ENCODE measurements at places on chromosomes 5 and 9.

- DNase-seq, result peak; percentile 98
Observed at GRCh38 chr5:83306572-83307241, 164.8 kb upstream of the VCAN start.

DNA sequence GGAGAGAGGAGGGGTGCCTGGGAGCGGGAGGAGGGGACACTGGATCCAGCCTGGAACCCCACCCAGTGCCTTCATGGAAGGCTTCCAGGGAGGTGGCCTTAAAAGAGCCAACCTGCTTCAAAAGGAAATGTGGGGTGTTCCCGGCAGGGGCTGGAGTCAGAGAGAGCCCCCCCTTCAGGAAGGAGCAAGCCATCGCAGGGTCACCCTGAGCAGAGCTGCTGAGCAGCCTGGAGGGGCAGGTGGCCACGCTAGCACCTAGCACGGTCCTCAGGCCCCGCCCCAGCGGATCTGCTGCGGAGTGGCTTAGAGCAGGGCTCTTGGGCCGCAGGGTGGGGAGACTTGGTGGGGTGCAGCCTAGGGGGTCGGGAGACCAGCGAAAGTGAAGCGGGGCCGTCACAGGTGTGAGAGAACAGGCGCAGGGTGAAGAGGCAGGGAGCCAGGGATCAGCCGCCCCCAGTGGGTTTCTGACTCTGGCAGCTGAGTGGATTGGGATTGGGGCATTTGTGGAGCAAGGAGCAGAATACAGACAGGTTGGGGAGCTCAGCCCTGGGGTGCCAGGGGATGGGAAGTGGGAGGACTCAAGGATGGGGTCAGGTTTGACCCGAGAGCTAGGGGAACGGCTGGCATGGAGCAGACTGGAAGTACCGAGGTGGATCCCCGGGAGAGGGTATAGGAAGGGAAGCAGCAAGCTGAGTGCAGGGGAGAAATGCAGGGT, 1.5 kb downstream of the LCN2 start:
- no peak for DNase-seq

GRCh38 chr5:149450199-149450598, 71.1 kb upstream of the IL17B start:
- no peak for DNase-seq

GRCh38 chr5:32182463-32183063, 8.4 kb upstream of the GOLPH3 start:
- no peak for DNase-seq

GRCh38 chr5:94705427-94705826, 87.0 kb downstream of the SLF1 start:
- no peak for DNase-seq

- DNase-seq, result no peak
Observed at GRCh38 chr5:153824909-153825308, 213.8 kb downstream of the FAM114A2 start.

GRCh38 chr5:72692651-72693442, 123.6 kb upstream of the TNPO1 start:
- no peak for DNase-seq

GRCh38 chr5:1464096-1464446, 18.8 kb upstream of the SLC6A3 start:
- DNase-seq, result no peak

- no peak for DNase-seq
Observed at GRCh38 chr9:95399261-95399660, 81.8 kb upstream of the FANCC start.

DNA sequence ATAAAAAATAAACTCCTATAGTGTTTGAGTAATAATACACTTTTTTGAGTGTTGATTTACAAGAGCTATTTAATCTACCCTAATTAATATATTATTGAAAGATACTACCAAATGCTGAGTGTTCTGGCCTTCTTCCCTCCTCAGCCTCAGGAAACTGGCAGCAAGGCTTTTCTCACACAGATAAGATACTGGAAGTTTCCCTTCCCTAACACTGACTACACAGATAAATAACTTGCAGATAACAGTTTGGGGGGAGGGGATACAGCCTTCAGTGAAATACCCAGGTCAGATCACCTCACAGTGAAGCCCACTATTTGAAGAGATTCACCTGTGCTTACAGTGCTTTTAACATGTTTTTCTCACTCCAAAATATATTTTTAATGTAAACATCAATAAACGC, 1.6 kb upstream of the NIPSNAP3A start:
- DNase-seq, result no peak

DNA sequence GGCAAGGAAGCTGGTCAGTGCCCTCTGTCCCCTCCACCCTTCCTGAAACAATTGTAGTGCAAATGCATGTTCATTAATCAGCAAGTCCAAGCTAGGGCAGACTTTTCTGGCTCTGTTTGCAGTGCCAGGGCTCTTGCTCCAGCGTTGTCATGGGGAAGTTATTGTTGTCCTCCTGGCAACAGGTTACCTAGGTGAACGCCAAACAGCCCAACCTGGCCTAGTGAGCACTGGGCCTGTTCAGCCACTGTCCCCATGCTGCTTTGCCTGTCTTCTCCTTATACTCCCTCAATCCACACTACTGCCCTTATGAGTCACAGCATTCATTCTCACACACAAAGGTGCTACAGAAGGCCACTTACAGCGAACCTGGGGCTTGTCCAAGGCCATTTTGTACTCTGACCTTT, 34.5 kb upstream of the GLIS3 start:
- DNase-seq, result no peak

DNA sequence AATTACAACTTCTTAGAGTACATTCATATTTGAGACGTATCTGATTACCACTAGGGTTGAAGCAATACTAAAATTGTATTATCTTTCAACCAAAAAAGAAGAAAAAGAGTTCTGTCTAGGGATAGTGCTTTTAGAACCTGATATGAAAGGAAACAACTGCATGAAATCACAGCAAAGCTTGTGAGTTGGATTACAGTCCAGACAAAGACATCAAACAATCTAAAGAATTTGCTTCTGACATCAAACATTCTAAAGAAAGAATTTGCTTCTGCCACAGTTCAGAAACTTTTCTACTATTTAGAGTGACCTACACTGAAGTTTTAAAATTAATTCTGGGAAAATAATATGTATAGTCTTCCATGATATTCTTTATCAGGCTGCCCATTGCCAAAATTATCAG, 1141.1 kb upstream of the ACO1 start:
- DNase-seq, result no peak

DNA sequence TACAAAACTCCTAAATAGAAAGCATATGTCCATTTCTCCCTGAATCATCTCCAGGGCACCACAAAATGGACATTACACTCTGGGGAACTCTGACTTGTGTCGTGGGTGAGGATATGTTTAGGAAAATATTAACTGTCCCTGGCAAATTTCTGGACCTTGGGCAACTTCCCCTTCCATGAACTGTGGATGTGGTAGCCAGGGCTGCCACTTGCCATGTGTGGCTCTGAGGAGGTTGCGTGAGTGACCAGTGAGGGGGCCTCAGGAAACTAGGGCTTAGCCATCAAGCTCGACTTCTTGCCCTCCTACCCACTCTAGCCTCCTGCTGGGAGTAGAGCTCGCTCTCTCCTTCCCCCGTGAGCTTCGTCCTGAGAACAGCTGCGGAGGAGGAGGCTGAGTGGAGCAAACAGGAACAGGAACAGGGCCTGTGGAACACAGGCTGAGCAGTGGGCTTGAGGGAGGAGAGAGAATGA, 13.8 kb upstream of the STC2 start:
- DNase-seq, result no peak

- peak; percentile 46 for DNase-seq
Observed at GRCh38 chr9:19184144-19184917, 46.2 kb upstream of the DENND4C start.

DNA sequence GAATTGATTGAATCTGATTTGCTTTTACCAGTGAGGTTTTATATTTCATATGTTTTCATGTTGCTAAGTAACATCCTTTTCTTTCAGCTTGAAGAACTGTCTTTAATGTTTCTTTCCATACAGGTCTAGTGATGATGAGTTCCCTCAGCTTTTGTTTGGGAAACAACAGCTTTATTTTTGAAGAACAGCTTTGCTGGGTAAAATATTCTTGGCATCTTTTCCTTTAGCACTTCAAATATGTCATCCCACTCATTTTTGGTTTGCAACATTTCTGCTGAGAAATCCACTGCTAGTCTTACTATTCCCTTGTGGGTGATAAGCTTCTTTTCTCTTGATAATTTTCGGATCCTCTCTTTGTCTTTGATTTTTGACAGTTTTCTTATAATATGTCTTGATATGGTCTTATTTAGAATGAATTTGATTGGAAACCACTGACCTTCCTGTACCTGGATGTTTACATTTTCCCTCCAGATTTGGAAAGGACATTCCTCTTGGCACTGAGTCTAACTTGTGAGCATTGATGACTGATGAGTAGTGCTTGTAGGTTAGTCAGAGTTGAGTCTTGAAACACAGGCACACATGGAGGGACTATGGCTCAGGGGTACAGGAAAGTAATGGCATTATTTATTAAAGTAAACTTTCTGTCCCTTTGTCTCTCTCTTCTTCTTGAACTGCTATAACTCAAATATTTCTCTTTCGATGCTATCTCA, 220.3 kb downstream of the SPATA31D1 start:
- DNase-seq, result no peak

DNA sequence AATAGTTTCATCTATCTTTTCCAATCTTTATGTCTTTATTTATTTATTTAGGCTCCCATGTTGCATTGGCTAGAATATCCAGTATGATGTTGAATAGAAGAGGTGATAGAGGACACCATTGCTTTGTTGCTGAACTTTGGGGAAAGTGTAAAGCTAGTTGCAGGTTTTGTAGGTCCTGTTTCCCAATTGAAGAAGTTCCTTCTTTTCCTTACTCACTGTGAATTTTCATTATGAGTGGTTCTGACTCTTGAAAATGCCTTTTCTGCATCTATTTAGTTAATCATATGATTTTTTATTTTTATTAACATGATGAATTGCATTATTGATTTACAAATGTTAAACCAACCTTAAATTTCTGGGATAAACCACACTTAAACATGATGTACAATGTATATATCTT, 58.9 kb upstream of the NR3C1 start:
- no peak for DNase-seq

DNA sequence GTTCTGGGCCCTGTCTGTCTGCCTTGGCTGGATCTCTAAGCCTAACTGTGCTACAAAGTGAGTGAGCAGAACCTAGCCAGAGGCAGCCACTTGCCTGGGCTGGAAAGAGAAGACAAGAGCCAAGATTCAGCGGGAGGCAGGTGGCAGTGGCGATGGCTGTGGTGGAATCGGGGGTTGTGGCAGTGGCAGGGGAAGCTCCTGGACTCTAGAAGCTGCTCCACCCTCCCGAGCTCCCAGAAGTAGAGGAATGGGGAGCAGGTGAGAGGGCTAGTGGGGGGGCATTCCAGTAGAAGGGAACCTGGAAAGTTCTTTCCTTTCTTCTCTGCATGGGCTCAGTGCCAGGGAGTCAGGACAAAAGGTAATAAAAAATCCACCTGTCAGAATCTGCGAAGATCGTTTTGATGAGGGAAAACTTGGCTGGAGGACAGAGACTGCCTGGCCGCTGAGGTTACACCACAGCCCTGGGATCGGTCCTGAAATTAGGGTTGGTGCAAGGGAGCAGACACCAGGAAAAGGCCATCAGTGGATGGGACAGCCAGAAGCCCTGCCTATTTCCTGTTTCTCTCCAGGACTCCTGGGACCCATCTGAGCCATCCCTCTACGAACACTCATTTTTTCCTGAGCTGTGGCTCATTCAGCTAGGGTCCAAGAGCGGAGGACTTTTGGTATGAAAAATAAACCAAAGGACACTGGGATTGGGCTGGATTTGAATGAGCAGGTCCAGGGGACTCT, 1.6 kb downstream of the CRAT start:
- no peak for DNase-seq

- DNase-seq, result no peak
Observed at GRCh38 chr9:100066539-100066938, 32.3 kb downstream of the ERP44 start.

DNA sequence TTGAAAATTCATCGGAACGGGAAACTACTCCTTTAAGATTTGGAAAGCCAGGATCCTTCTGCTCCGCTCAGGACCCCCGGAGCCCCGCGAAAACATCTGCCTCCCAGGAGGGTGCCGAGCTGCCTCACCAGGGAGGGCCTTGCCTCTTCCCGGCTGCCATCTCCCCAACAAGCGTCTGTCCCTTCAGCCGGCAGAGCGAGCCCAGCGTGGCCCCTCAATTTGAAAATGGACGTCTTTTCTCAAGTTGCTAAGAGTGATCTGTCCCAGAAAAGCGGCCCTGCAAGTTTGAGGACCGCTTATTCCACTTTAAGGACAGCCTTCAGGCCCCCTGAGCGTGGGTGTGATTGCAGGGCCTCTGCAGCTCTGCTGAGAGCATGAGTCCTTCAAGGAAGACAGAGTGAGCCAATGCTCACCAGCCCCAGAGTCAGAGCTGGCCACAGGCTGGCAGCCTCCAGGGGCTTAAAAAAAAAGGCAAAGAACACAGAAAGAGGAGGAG, 101.3 kb downstream of the PHF2 start:
- no peak for DNase-seq

DNA sequence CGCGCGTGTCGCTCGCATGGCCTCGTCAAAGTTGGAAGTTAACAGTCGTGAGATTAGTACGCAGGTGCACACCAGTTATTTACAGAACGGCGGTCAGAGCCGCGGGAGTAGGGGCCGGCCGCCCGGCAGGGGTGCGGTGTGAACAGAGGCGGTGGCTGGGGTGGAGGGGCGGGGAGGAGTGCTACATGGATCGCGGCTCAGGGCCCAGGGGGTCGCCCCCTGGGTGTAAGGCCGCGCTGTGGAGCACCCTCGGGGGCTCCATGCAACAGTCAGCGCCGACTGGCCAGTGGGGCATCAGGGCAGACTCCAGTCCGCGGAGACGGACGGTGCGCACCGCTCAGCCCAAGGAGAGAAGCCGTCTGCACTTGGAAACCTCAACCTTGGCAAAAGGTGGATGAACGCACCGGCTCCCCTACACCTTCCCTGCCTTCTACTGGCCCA, 60.3 kb downstream of the ZNF354C start:
- no peak for DNase-seq

- DNase-seq, result no peak
Observed at GRCh38 chr5:95317687-95318086, 32.8 kb upstream of the MCTP1 start.

DNA sequence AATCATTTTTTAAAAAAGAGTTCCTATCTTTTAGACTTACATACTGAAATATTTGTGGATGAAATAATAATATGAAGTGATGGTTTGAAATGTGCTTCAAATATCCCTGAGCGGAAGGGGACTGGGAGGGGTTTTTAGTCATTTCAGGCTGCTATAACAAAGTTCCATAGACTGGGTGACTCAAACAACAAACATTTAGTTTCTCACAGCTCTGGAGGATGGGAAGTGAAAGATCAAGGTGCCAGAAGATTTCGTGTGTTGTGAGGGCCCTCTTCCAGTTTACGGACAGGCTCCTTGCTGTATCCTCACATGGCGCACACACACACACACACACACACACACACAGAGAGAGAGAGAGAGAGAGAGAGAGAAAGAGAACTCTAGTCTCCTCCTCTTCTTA, 27.1 kb upstream of the TEX10 start:
- no peak for DNase-seq

DNA sequence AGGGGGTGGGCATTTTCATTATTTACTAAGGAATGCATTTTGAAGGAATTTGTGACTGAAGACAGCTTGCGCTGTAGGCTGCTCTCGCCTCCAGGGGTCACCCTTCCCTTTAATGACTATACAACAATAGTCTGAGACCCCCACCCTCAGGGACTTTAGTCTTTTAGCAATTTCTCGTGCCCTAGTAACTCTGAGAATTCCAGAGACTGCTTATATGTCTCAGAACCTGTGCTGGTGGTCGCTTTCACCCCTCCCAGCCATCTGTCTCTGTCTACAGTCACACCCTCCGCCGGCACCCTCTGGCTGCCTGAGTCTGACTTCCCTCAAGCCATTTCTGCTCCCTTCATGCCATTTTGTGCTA, 671.4 kb downstream of the NR2F1-AS1 start:
- no peak for DNase-seq

- no peak for DNase-seq
Observed at GRCh38 chr9:112352209-112352608, 18.8 kb upstream of the PTBP3 start.

- no peak for DNase-seq
Observed at GRCh38 chr9:108069991-108070390, 580.4 kb upstream of the KLF4 start.

Measured in SIG-M5 (cell line).